Activated gamma-delta T cell (primary cell): ENCODE measurements at places on chromosomes 6 and 20.

- no peak for DNase-seq
Measured at GRCh38 chr6:154408891-154409500, 52.4 kb upstream of the IPCEF1 start.

DNA sequence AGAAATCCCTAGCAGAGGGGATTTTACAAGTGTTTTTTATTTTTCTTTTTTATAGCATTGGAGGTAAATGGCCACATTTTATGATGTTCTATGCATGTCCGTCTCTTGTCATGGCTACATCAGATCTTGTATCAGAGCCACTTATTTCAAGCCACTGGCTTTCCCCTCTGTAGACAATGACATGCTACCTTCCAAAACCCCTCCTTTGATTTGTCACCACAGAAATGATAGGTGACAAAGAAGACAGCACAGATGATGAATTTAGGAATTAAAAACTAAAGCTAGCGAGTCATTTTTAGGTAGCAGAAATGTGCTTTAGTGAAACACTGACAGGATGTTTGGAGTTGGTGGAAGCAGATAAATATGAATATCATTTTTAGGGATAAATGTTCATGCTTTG is 20.8 kb downstream of the PLCB1 start:
- no peak for DNase-seq

- no peak for DNase-seq
Measured at GRCh38 chr20:990293-990959, 11.7 kb downstream of the RSPO4 start.

GRCh38 chr6:6105472-6106036 is 98.8 kb upstream of the NRN1 start:
- no peak for DNase-seq

GRCh38 chr6:121876721-121877120 is 441.3 kb downstream of the GJA1 start:
- DNase-seq = no peak

GRCh38 chr6:149389509-149390297 is 10.4 kb upstream of the SUMO4 start:
- no peak for DNase-seq

- DNase-seq = no peak
Measured at GRCh38 chr6:39296745-39297640, 17.2 kb downstream of the KCNK17 start.

GRCh38 chr20:35151736-35152135 is 4.6 kb upstream of the EDEM2 start:
- DNase-seq = no peak

DNA sequence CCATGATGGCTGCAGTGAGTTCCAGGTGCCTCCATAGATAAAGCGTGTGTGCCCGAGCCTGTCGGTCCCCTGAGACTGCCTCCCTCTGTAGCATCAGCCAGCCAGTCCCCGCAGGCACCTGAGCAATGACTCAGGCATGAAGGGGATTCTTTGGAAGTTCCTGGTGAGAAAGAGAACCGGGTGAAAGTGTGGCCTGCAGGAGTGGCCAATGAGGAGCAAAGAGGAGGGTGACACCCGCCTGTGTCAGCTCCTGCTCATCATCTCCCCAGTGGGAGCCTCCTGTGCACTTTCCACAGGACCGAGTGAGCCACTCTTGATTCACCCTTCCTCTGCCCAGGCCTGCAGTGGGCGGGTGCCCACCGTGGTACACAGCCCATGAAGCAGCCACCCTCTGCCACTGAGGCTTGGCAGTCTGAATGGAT is 71.2 kb upstream of the PTPN1 start:
- no peak for DNase-seq

DNA sequence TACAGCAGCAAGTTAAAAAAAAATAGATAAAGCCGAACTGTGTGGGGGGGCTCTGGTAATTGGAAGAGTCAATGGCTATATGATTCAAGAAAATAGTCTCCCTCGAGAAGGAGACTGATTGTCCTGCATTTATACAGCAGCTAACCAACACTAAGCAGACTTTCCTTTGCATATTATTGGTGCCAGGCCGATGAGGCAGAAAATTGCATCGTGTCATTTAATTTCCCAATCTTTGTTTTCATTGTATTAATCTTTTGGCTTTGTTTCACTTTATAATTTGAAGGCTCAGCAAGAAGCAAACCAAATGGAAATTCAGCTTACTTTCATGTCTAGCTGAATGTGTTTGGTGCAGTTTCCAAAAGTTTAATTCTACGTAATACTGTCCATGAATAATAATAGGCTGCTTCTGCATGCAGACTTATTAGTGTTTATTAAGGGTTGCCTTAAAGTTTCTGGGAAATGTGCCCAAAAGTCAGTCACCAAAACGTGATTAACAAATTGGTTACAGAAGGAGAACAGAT is 258.5 kb downstream of the HACE1 start:
- DNase-seq = no peak

- DNase-seq = no peak
Measured at GRCh38 chr6:25715794-25716193, 38.7 kb upstream of the SLC17A4 start.

- no peak for DNase-seq
Measured at GRCh38 chr20:64049060-64049877, at the start of gene SOX18. Gene SOX18 (minus strand): TSS chr20:64049639. CDS start chr20:64049516, 123 bp downstream.

- no peak for DNase-seq
Measured at GRCh38 chr6:117399924-117400323, 25.8 kb downstream of the ROS1 start.

DNA sequence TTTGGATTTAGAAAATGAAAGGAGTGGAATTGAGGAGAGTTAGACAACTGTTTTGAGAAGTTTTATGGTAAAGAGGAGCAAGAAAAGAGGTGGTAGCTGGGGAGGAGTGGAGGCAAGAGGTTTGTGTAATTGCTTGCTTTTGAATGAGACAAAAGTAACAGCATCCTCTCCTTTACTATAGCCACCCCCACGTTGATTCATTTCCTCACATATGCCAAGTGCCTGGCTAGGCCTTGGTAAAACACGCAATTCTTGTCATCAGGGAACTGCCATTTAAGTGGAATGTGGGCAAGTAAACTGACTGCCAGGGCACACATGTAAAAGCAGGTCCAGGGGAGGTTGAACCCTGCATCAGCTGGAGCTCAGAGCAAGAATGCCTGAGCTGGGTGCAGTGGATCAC is 4.1 kb downstream of the MTRES1 start:
- no peak for DNase-seq

DNA sequence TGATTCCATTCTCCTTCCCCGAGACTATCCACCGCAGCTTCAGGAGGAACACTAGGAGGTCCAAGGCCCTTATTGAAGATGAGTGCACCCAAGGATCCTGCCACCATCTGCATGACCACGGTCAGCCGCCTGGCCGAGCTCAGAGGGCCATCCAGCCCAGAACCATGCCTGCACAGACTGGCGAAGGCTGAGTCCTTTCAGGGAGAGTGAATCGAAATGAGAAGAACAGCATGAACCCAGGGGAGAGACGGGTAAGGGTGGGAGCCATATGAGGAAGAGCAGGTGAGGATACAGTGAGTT is 26.3 kb downstream of the SERPINB6 start:
- DNase-seq = no peak

GRCh38 chr6:99066044-99066443 is 118.3 kb upstream of the FBXL4 start:
- DNase-seq = no peak

DNA sequence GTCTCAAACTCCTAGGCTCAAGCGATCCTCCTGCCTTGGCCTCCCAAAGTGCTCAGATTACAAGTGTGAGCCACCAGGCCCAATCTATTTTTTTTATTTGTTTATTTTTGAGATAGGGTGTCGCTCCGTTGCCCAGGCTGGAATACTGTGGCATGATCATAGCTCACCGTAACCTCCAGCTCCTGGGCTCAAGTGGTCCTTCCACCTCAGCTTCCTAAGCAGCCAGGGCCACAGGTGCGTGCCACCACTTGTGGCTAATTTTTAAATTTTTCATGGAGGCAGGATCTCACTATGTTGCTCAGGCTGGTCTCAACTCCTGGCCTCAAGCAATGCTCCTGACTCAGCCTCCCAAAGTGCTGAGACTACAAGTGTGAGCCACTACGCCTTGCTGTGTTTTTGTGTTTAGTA is 9.8 kb downstream of the KIF3B start:
- no peak for DNase-seq

DNA sequence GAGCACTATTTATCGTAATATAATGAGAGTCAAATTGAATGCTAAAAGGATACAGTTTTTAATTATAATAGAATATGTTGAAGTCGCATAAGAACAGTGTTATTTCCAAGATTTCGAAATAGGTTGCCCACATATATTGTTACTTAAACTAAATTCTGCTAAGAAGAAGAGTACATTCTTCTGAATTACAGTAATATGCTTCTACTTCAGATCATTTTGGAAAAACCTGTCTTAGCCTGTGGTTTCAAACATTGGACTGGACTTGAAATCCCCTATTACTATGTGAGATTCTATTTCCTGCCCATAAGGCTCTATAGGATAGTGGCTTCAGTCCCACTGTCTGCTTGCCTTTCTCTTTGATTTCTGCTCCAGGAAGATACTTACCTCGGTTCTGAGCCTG is 137.2 kb downstream of the B3GAT2 start:
- DNase-seq = no peak

DNA sequence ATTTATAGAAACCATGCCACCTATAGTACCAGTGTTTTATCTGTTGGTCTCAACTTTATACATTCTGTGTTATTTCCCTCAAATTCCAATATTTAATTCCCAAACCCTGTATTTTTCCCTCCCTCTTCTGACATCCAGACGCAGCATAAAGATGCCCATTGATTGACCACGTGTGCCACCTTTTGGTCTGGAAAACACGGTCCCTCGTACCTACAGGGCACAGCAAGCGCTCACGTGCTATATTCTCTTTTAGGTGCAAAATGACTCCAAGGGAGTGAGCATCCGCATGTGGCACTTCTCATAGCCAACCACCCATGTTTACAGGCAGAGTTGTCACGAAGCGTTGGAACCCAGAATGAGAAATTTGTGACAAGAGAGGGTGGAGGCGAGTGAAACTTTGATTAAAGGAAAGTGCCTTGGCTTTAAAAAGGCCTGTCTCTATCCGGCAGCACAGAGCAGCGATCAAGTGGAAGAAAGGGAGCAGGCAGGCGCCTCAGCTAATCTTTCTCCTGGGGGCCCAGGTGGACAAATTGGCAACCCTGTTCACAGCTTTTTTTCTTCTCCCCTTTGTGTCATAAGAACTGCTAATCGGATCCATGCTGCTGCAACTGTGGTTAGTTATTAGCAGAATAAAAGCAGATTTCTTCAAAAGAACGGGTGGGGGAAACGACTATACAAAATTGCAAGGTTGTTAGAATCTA is 225.9 kb downstream of the TMEM242 start:
- DNase-seq = no peak

- DNase-seq = no peak
Measured at GRCh38 chr6:99011151-99011550, 63.4 kb upstream of the FBXL4 start.

- DNase-seq = no peak
Measured at GRCh38 chr20:33328157-33329137, 45.4 kb downstream of the BPIFB1 start.

- no peak for DNase-seq
Measured at GRCh38 chr6:14652536-14652935, 535.0 kb downstream of the CD83 start.

DNA sequence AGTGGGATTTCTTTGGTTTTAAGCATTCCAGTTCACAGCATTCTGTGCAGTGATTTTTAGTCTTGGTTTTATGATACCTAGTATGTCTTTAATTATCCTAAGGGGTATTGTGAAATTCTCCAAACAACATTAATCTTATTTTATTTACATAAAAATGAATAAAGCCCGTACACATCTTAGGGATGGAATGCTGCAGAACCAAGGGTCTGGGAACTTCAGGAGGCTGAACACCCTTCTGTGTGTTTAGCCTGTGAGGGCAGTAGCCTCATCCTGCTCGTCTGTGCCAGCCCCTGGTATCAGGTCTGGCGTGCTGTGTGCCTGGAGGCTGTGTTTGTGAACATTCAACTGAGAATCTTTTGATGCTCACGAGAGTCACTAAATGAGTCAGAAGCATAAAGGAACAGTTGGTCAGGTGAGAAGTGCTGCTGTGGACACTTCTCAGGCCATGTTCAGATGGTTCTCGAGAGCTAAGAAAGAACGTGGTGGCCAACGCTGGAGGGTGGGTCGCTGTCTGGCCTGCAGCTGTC is 25.2 kb upstream of the C20orf204 start:
- DNase-seq = no peak

GRCh38 chr6:1491591-1492319 is 102.4 kb downstream of the FOXF2 start:
- no peak for DNase-seq

GRCh38 chr6:37607944-37608343 is 89.7 kb downstream of the MDGA1 start:
- DNase-seq = no peak

DNA sequence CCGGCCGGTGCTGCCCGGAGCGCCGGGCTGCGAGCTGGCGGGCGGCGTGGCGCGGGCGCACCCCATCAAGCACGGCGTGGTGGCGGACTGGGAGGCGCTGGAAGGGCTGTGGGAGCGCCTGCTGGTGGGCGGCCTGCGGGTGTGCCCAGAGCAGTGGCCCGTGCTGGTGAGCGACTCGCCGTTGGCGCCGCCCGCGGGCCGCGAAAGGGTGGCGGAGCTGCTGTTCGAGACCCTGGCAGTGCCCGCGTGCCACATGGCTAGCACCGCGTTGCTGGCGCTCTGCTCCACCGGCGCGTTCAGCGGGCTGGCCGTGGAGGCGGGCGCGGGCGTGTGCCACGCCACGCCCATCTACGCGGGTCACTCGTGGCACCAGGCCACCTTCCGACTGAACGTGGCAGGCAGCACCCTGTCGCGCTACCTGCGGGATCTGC is 517 bp downstream of the ACTL10 start:
- DNase-seq = peak; percentile 38

GRCh38 chr6:38213251-38213658 is 393.7 kb downstream of the ZFAND3 start:
- no peak for DNase-seq

DNA sequence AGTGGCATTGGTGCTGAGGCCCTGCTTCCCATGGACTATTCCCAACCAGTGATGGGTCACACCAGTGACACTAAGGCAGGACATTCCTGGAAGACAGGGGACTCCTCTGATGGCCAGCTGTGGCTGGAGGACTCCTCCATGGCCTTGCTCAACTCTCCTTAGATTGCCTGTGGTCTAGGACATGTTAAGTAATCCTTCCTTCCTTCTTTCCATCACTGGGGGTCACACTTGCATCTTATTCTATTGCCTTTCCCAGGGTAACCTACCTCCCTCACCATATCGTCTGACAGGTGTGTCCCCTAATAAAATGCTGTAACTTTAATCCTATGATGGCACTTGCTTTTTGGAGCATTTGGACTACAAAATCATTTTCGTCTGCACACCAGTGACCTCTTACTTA is 24.5 kb upstream of the HLA-A start:
- no peak for DNase-seq

DNA sequence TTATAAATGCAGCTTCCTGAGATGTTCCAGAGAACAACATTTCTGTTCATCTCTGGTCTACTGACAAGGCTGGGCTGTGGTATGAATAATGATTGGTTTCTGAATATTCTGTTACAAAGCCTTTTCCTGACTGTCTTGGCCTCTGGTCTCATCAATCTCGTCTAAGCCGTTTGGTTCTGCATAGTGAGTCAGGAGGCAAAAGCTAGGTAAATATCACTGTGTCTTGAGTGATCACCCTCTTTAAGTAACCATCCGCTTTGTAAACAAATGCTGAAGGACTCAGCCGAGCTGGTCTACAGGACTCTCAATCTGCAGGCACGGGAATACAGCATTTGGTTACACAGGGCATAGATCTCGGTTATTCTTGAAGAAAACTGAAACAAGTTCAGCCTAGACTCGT is 511.9 kb downstream of the KIF16B start:
- no peak for DNase-seq

GRCh38 chr20:1377984-1378734 is 14.7 kb downstream of the FKBP1A start:
- no peak for DNase-seq

- DNase-seq = no peak
Measured at GRCh38 chr20:4369798-4370124, 351.9 kb upstream of the PRND start.
